ENCODE measurements at places on chromosomes 13 and 19.

DNA sequence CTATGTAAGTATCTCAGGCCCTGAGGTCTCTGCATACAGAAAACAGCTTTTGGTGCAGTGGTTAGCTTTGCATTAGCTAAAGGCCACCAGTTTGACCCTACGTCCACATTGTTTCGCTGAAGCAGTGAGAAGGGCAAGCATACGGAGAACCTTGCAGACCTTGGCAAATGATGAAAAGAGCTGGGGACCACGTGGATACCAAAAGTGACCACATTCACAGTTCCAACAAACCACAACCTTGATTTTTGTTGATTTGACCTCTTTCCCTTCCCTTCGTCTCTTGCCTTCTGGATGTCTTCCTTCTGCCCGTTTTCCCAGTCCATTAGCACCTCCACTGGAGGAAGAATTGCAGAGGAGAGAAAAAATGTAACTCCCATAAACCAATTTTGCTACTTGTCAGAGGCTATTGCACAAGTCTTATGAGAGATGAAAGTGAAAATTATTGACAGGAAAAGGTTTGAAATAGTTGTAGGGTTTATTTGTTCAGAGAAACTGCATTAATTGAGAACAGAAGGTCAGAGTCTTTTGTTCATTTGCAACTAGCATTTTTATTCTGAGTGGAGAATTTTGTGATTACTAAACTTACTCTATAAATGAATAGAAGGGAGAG lies 293.9 kb upstream of the HTR2A start:
- no peak for DNase-seq

GRCh38 chr13:26693749-26694463 lies 66.7 kb downstream of the GPR12 start:
- no peak for DNase-seq

- DNase-seq: no peak
Measured at GRCh38 chr13:108812661-108813060, 183.2 kb downstream of the MYO16 start.

DNA sequence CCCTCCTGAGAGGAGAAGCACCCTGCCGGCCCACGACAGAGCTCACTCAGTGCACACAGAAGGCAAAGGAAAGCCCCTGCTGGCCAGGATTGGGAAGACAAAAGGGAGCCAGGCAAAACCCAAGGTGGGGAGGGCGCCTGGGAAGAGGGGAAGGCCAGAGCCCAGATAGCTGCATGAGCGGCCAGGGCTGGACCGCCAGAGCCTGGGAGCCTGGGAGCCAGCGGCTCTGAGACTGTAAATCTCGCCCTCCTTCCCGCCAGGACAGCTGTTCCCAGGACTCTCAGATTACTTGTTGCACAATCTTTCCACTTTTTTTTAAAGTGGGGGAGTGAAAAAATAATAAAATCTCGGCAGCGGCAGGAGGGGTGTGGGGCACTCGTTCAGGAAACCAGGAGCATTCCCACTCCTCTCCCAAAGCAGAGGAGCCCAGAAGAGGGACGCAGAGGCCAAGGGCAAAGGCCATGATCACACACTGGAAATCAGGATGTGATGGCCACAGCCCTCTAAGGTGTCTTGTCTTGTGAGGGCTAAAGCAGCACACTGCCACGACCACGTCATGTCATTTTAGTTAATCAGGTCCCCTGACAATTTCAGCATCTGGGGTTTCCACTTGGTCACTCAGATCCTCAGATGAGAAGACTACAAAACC lies 19.6 kb upstream of the EPHX3 start:
- no peak for DNase-seq

DNA sequence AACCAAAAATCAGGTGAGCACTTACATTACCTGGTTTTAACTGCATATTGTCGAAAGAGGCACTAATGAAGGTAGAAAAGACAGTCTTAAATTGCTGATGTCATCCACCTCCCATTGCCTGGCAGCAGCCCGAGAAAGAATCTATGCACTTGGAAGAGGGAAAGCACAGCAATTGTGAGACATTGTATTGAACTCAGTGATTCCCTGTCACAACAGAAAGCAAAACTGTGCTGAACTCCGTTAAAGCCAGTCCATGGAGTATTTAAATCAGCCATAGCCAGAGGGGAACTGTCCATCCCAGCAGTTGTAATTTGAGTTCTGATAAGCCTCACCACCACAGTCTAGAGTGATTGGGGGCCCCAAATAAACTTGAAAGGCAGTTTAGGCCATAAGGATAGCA lies 466.6 kb upstream of the PCDH9 start:
- no peak for DNase-seq

GRCh38 chr19:29667901-29668341 lies 2.7 kb downstream of the PLEKHF1 start:
- DNase-seq: peak; percentile 61

DNA sequence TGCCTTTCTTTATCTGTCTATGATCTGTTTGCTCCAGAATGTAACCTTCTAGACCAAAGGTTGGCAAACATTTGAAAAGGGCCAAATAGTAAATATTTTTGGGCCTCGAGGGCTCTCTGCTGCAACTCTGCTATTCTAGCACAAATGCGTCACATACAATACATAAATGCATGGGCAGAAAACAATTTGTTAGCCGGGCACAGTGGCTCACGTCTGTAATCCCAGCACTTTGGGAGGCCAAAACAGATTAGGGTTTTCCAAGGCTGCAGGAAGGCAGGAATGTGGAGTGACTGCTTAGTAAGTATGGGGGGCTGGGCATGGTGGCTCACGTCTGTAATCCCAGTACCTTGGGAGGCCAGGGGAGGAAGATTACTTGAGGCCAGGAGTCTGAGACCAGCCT lies 21.9 kb upstream of the EVI5L start:
- DNase-seq: no peak

DNA sequence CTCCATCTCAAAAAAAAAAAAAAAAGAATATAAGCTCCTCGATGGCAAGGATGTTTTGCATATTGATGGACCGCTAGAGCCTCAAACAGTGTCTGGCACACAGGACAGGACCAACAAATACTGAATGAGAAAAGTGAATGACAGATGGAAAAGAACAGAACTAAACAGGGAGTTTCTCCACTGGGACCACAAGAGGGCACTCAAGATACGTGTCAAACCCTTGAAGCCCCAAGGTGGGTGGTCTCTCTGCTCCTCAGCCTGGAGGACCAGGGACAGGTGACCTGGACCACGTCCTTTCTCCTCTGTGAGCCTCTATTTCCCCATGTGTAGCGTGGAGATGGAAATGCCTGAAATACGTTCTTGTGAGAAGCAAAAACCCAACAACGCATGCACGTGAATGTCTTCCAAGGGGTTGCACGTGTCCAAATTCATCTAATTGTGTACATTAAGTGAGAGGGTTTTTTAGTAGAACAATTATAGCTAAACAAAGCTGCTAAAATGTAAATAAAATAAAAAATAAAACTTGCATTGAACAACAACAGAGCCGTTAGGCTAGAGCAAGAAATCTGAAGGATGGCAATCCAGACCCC lies 5.7 kb upstream of the CDC42EP5 start:
- no peak for DNase-seq

GRCh38 chr13:113905942-113906341 lies 42.1 kb upstream of the GAS6 start:
- no peak for DNase-seq

DNA sequence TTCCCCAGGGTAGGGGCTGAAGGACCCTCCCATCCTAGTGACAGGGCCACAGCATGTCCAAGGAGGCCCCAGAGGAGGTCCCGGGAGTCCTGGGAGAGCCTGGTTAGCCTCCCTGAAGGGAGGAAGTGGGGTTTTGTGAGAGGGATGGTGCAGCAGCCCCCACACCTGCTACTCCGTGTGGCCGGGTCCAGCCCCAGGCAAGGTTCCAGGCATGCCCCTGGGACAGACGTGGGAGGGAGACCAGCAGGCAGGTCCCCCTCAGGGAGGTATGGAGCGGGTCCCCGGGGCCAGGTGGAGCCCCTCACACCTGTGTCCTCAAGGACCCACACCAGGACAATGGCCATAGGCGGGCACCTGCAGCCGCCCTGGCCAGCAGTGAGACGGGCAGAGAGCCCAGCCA lies 1.9 kb upstream of the F7 start:
- no peak for DNase-seq

- DNase-seq: no peak
Measured at GRCh38 chr19:19546751-19547162, 8.7 kb downstream of the CILP2 start.

GRCh38 chr19:369876-370275 lies 25.3 kb upstream of the MIER2 start:
- DNase-seq: no peak

GRCh38 chr13:29578300-29579085 lies 17.0 kb downstream of the SLC7A1 start:
- DNase-seq: no peak

DNA sequence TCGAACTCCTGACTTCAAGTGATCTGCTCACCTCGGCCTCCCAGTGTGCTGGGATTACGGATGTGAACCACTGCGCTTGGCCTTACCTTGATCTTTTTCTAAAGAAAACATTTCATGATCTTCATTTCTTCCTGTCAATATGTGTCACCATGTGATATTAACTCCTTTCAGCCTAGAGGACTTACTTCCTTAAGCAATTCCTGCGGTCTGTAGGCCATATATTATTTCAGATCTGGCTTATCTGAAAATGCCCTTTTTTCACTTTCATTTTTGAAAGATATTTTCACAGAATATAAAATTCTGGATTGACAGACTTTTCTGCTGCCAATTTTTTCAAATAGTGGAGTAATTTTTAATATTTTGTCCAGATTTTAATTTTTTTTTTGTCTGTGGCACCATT lies 2.0 kb upstream of the GPR32 start:
- no peak for DNase-seq

Data from T-helper 9 cell (primary cell).